ENCODE measurements at places on chromosomes 5 and 9.
A peak's percentile ranks its signal among the peaks of the same experiment; 100 is the strongest.

DNA sequence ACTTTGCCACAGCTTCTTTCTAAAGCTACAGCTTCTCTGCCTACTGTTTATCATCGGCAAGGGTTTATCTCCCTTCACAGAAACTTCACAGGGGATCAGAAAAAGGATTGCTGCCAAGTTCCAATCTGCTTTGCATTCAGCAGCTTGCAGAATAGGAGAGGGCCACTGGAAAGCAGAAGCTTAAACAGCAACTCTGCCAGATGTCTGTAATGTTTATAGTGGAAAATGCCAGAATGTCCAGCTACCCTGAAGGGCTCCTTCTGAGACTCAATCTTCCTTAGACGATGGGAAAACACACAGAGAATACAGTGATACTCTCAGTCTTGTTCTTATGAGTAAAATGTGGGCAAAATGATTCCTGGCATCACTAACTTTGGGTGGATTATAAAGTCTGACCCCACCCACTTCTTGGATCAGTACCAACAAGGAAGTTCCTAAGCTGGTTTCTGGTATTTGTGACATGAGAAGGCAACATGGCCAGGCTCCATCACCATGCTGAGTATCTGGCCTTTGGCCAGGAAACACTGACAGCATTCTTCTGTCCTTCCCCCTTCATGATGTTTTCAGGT, 19.0 kb downstream of the STOM start:
- peak; percentile 42 for DNase-seq

GRCh38 chr9:114701988-114702387, 20.0 kb upstream of the TEX48 start:
- no peak for DNase-seq

- no peak for DNase-seq
Measured at GRCh38 chr5:36598045-36598444, 8.4 kb upstream of the SLC1A3 start.

- no peak for DNase-seq
Measured at GRCh38 chr5:61308712-61309111, 23.3 kb upstream of the ZSWIM6 start.

GRCh38 chr5:149423794-149424268, 44.7 kb upstream of the IL17B start:
- DNase-seq = no peak
